ENCODE measurements at places on chromosomes 4 and X.

DNA sequence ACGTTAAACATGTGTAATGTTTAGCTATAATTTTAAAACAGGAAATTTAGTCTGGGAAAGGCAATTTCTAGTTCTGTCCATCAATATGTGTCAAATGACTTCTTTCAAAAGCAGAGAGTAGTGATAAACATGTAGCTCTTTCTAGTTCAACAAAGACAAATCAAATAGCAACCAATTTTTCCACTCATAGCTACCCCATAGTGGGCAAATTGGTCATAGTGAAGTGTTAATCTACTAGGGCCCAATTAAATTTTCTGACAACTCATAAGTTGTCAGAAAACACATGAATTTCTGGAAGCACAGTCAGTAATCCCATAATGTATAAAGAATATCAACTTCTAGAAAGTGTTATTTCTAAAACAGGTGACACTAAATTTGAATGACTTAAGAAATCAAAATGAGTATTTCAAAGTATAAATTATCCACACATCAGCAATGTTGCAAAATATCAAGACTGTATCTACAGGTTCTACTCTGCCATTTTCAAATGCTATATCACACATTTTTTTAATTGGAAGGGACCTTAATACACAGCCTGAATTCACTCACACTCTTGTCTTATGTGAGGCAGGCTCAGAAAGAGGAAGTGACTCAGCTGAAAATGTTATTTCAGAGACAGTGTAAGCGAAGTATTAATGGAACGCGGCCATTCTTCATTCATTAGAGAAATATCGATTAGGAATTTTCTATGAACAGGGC is 7.7 kb downstream of the OCIAD2 start:
- DNase-seq = no peak

DNA sequence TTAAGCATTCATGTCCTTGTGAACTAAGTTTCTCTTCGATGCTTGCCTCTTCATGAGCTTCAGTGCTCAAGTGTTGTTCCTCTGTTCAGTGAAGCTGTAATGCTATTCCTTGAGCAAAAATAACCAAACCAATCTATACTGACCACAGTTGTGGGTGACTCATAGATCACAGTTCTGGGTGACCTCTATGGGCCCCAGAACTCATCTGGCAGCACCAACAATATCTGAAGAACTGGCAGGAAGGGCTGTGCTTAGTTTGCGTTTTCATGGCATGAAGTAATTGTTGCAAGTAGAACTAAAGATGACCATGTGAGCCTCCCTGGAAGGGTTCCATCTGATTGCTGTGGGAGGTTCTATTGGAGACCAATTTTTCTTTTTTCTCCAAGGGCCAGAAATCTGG is 106.2 kb downstream of the CCNG2 start:
- no peak for DNase-seq

DNA sequence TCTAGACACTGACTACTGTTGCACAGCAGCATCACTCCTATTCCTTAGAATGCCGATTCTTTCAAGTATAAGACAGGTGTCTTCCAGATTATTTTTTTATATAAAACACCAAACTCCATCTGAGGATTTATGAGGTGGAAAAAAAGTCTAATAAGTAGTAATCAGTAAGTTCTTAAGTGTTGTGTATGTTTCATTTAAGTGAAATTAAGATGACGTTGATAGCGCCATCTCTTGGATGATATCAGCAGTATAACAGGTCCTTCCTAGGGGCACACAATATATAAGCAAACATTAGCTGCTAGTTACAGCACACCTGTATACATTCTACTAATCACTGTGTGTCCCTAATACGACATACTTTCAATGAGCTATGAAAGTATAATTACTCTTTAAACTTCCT is 99.6 kb upstream of the STS start:
- no peak for DNase-seq

GRCh38 chr4:7584098-7584497 is 149.4 kb upstream of the PSAPL1 start:
- DNase-seq = no peak

- DNase-seq = no peak
These were observed 73.5 kb downstream of the WDR19 start for GRCh38 chr4:39255871-39256270.

GRCh38 chrX:41471786-41472185 is 24.6 kb downstream of the NYX start:
- DNase-seq = no peak

DNA sequence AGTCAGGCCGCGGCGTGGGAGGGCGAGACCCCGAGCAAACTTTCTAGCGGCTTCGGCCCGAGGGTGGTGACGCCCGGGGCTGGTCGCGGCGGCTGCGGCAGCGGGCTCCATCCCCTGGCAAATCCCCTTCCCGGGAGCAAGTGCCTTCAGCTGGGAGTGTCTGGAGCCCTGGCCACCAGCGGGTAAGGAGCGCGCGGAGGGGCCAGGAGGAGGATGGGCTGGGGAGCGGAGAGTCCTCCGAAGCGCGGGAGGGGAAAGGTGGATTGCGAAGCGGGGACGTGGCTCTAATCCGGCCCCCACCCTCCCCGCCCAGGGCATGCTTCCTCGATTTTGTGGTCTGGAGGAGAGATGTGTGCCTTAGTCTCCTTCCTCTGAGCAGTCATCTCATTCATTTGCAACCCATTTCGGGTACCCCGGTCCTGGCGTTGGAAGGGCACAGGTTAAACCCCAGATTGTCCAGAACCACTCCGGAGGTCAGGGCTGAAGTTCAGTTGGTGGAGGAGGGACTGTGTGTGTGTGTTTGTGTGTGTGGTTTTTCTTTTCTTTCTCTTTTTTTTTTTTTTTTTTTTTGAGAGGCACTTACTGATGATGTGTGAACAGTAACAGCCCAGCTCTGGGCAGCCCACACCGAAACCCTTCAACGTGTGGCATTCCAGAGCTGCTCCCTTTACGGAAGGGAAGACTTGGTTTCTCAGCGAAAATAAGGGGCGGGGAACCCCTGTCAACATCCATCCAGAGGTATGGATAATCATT is 516 bp downstream of the SGMS2 start:
- DNase-seq = no peak

DNA sequence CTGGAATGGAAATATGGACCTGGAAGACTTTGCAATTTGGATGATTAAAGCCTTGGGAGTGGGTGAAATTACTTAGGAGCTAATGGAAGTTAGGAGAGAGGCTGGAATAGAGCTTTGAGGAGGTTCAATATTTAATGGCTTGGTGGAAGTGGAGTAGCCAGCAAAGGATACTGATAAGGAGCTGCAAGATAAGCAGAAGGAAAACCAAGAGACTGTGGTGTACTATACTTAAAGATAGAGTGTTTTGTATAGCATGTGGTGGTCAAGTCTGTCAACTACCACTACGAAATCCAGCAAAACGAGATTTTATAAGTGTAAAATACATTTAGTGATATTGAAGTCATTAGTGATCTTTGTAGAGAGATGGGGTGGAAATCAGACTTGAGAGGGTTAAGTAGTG is 54.0 kb upstream of the TMLHE start:
- DNase-seq = no peak

GRCh38 chr4:168485156-168485910 is 5.0 kb upstream of the DDX60L start:
- no peak for DNase-seq

DNA sequence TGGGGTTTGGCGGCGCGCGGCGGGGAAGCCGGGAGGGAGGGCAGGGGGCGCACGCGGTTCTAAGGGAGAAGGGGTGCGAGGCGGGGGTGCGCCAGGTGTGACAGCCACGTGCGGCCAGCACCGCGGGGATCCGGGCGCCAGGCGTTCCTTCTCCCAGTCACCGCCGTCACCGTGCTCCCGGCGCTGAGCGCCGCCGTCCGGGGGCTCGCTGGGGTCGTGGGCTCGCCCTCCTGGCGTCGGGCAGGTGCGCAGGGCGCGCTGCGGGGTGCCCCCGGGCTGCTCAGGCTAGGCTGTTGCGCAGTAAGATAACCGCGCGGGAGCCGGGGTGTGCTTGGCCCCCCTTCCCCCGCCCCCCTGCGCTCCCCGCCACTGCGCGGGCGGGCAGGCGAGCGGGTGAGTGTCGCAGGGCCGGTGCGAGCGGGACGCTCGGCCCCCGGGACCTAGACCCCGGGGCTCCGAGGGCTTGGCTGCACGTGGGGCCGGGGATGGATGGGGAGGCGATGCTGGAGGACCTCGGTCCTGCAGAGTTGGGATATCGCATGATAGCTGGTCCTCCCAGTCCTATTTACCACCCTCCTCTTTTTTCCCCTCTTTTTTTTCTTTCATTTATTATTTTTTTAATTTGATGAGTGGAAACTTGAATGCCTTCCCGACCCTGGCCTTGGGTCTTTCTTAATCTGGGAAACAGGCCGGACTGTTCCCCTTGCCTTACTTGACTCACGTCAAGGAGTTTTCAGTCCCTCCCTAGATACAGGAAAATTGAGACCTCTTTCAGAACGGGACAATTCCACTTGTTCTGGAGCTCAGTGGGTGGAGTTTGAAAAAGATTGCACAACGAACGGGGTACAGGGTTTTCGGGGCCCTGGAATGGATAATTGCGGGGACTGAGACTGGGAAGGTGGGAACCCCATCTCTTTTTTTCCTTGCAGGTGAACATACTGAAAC is 797 bp downstream of the TXLNG start:
- peak; percentile 1 for DNase-seq

DNA sequence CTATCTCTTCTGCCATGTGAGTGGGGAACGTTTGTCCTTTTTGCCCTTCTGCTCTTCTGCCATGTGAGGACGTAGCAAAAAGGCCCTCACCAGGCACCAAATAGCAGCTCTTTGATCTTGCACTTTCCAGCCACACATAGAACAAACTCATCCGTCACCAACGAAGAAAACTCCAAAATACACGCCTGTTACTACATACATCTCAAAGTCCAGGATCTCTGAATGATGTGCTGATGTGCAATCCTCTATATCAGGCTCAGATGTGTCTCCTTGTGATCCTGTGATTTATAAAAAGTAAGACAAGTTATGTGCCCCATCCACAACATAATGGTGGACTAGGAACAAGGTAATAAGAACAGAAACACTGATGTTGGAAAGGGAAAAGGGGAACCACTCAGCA is 9.8 kb upstream of the TAB3 start:
- DNase-seq = no peak

- DNase-seq = no peak
These were observed 70.4 kb upstream of the USP9X start for GRCh38 chrX:41014776-41015360.

DNA sequence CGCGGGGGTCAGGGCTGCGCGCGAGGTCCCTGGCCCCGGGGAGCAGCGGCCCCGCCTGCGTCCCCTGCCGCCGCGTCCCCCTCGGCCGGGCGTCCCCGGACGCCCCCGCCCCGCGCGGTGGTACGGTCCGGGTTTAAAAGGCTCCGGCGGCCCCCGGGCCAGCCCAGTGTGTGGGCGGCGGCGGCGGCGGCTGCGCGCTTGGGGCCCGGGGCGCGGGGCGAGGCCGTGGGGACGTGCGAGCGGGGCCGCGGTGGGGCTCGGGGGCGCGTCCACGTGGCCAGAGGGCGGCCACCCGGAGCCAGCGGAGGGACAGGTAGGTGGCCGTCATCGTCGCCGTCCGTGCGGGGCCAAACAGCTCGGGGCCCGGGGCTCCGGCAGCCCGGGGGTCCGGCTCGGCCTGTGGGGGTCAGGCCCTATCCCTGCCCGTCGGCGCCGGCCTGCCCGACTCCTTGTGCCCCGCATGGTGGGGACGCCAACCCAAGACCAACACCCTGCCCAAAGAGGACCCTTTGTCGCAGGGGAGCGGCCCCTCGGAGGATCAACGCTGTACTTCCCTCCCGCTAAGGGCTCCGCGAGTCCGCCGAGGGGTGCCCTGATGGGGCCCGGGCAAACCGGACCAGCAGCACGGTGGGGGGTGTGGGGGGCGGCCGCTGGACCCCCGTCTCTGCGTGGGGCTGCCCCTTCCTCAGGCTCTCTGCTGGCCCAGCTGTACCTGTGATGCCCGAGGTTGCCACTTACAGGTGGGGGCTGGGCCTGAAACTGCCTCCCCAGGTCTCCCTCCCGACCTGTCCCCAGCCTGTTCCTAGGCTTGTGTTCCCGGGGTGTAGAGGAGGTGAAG is at the start of gene PLXNA3:
PLXNA3 (plus strand) TSS at position 166 of the 838 bp plus-strand sequence. CDS start 1,903 bp downstream, outside the sequence.
- no peak for DNase-seq

- DNase-seq = no peak
These were observed 19.3 kb downstream of the GPR143 start for GRCh38 chrX:9746148-9746888.

GRCh38 chr4:122412547-122412946 is 33.7 kb downstream of the ADAD1 start:
- DNase-seq = no peak

DNA sequence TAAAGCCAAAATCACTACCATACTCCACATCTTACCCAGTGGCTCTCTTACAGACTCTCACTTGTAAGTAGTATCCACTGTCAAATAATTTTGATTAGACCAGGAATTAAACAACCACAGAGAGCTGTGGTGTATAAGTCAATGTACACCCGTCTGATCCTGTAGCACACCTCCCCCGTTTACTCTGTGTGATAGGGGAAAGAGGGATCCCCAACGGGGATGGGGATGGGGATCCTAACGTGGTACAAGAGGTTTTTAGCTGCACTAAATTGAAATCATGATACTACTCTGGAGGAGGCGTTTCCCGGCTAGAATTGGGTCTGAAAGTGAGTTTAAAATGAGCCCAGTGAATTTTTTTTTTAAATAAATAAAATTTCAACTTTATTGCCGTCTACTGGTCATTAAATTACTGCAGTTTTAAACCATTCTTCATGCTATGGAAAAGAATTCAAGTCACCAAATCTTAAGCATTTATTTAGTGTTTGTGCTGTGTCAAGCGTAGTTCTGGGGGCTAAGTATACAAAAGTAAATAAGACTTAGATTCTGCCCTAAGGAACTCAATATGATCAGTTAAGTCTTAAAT is 76.6 kb downstream of the INTS12 start:
- DNase-seq = no peak

DNA sequence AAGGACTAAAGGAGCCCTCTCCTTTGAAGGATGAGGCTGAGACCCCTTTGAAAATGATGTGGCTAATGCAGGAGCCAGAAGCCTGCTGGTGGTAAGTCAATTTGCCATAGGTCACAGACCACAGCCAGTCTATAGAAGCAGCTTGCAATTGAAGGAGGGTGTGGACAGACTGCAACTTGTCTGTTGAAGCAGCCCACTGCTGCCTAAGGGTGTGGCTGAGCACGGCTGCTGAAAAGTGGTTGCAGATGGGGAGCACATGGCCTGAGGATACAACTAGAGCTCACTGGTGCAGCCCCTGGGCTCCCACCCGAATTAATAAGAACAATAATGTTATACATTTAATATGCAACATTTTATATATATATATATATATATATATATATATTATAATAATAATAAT is 11.4 kb upstream of the EXOC1L start:
- no peak for DNase-seq

DNA sequence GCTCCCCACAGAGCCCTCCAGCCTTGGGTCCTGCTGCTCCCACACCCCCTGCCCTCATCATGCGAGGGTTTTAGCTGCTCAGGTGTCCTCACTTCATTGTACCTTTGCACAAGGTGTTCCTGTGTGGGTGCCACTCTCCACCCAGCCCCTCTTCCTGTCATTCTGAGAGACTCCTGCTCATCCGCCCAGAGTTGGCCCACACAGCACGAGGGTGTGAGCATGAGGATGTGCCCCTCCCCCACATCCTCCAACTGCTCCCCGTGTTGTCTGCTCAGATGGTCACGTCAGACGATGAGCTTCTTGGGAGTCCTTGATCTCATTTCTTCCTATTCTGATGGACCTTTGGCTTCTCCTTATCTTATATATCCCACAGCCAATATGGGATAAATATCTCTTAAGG is 53.2 kb downstream of the HTT-AS start:
- no peak for DNase-seq

- DNase-seq = no peak
These were observed 60.1 kb downstream of the SH3RF1 start for GRCh38 chr4:169210504-169211118.

Data from NCI-H510A (cell line).